Dorsolateral prefrontal cortex (tissue), 122 donors: ENCODE measurements at places on chromosomes 3 and 15.

DNA sequence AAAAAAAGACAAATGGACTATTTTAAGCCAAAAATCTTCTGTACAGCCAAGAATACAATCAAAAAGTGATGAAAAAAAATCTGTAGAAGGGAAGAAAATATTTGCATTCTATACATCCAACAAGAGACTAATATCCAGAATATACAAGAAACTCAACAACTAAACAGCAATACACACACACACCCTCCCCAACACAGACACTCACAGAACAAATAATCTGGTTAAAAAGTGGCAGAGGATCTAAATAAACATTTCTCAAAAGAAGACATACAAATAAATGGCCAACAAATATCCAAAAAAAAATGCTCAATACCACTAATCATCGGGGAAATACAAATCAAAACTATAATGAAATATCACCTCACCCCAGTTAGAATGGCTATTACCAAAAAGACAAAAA, 209.0 kb upstream of the ZNF385D start:
- no peak for DNase-seq

DNA sequence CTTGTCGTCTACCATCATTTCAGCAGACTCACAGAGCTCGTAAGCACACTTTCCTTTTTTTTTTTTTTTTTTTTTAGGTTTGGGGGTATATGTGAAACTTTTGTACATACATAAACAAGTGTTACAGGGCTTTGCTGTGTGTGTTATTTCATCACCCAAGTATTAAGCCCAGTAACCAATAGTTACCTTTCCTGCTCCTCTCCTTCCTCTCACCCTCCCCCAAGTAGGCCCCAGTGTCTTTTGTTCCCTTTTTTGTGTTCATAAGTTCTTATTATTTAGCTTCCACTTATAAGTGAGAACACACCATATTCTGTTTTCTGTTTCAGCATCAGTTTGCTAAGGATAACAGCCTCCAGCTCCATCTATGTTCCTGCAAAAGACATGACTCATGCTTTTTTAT, 746.8 kb downstream of the GRM7 start:
- no peak for DNase-seq

DNA sequence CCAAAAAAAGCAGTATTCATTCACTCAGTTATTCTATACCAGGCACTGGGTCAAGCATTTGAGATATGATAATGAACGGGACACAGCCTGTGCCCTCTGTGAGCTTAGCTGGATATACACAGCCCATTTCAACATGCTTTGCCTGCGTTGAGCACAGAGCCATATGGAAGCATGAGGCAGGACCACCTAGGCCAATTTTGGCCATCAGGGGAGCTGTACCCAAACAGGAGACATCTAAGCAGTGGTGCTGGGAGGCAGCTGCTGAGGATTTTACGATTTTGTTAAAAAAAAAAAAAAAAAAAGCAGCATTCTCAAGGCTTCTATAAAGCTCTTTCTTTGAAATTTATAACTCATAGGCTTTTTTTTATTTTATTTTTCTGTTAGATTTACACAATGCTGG, 87.2 kb upstream of the SLC2A2 start:
- no peak for DNase-seq

DNA sequence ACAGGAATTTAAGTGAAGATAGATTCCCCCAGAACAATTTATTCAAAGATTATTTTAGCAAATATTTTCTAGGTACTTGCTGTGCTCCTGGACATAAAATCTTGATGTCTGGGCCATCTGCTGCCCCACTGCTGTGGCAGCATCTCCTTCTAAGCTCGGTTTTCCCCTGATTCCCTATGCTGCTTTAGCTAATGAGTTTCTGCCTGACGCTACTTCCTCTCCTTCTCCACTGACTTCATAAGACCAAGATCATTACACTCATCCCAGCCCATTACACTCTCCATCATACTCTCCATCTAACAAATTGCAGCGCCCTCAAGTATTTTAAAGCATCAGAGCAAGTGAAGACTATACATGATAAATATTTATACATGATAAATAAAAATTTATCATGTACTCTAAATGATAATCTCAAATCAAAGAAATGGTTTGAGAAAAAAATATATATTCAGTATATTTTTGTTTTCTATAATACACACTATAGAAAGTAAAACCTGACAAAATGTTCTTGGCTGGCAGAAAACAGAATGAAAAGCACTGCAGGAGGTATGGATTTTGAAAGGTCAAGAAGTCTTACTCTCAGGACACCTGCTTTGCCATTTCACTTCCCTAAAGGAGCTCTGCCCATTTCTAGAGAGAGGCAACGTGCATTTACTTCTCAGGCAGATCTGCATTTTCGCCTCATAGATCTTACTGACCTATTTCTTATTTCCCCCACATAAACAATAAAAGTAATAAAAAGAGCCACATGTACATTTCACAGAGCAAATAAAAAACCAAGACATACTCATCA, 232.0 kb downstream of the KCNMB2 start:
- no peak for DNase-seq

DNA sequence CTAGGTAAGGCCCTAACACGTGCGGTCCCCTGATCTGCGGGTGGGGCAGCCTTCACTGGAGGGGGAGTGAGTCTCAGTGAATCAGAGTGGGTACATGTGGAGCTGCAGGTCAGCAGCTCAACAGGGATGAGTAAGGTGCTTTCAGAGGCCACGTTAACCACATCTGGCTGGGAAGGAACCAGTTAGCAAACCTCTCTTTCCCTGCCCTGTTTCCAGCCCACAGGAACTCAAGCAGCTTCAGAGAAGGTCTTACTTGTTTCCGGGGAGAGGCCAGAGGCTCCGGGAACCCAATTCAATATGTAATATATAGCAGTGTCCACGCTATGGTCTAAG, 175.3 kb downstream of the XXYLT1 start:
- DNase-seq: no peak

GRCh38 chr3:45987368-45988291, 8.0 kb downstream of the FYCO1 start:
- DNase-seq: no peak

DNA sequence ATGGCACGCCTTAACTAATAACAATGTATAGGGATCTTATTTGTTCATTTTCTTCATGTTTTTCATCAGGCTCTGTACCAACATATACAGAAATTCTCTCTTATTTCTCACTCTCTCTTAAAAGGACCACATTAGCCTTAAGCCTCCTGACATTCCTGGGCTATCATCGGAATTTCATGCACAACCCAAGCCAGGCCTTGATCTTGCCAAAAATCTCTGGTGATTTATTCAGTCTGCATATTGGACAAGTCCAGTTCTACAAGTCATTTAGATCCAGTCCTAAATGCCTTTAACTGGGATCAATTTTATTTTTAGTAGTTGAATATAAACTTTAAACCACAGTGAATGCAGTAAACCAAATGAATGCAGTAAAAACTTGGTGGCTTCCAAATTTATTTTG, 385.4 kb downstream of the MECOM start:
- DNase-seq: no peak

DNA sequence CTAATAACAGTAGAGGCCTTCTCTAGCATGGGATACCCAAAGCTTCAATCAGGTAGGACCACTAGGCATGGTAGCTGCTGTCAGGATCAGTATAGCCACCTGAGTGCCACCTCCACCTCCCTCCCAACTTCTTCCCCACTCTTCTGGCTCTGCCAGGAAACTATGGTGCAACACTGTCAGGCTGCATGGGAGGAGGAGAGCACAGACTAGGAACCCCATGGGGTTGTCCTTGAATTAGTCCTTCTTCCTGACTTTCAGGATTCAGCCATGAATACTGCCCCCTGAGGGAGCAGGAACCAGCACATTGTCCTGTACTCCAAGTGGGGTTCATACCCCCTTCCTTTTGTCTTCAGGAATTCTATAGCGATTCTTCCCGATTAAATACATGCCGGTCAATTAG, 340.8 kb upstream of the ONECUT1 start:
- no peak for DNase-seq

GRCh38 chr3:24166515-24166914, 221.4 kb downstream of the NR1D2 start:
- DNase-seq: no peak

GRCh38 chr15:31079519-31079918, 22.0 kb downstream of the TRPM1 start:
- DNase-seq: no peak

GRCh38 chr3:179842061-179842460, 189.2 kb downstream of the USP13 start:
- DNase-seq: no peak

GRCh38 chr3:99856437-99857220, 39.0 kb downstream of the CMSS1 start:
- no peak for DNase-seq

DNA sequence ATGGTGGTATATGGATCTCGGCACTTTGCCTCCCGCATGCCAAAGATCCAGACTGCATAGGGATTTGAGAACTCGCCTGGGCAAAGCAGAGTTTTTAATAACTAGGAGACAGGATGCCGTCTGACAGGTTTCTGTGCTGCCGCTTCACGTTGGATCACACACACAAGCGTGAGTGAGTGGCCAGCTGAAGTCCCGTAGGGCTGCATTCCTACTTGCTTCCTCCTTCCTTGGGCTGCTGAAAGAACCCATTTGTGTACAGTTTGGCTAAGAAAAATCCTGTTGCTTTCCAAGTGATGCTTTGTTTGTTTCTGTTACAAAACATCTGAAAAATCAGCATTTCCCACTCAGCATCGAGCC, 604.3 kb upstream of the CFAP20DC start:
- DNase-seq: no peak

GRCh38 chr3:60290122-60290492, 961.1 kb downstream of the FHIT start:
- DNase-seq: no peak
